ENCODE measurements at places on chromosomes 7 and 10.

GRCh38 chr7:92155108-92155739 is 20.9 kb upstream of the CYP51A1 start:
- no peak for DNase-seq

DNA sequence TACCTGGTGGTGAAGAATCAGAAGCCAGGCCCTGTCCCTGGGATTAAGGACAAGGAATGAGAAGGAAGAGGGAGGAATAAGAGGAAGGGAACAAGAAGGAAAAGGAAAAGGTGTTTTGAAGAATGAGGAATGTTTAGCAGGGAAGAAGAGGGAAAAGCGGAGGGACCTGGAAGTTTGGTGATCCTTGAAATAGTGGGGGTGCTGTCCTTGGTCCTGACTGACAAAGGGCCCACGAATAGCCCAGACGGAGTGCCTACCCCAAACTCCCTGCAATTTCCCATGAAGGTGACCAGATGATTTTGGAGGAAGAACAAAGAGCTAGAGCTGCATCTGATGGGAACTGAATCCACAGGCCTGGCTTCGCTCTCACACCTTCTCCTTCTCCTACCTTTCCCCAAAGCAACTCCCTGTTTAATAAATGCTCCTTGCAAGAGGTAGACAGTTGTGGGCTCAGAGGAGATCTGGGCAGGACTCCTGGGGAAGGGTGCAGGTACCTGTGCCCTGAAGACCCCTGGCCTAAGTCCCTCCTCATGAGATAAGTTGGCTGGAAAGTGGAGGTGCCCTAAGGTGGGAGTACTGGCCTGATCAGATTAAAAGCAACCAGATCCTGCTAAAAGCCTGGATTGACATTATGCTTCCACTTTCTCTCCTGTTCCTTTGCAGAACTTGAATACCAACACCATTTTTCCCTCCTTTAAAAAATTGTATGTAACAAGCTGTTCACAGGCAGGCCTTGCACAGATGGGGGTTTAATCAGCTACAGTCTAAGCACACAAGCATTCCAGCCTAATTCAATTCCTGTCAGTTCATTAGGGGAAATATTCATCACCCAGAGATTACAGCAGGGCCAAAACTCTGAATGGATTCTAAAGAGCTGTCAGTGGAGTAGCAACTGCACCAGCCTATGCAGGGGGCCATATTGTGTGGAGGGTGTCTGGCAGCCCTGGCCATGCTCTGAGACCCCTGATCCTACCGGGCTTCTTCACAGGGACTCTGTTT is 19.4 kb downstream of the KAZALD1 start:
- DNase-seq: no peak

DNA sequence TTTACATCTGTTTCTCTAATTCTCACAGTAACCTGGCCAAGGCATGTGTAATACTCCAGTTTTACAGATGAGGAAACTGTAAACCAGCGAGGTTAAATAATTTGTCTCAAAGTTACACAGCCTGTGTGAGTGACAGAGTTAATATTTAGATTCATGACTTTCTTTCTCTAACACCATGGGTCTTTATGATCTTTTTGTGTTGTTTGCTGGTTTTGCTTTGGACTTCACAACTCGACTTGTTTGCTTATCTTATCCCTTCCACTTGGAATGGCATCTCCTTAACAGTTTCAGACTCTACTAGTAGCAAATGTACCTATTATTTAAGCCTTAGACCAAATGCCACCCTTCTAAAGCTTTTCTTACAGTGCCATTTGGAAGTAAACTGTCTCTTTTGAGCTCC is 34.4 kb downstream of the MXI1 start:
- DNase-seq: no peak

GRCh38 chr10:3995302-3996210 is 210.5 kb upstream of the KLF6 start:
- no peak for DNase-seq

GRCh38 chr10:63058236-63058635 is 74.9 kb upstream of the NRBF2 start:
- DNase-seq: no peak

GRCh38 chr10:3711918-3712317 is 73.1 kb downstream of the KLF6 start:
- no peak for DNase-seq

DNA sequence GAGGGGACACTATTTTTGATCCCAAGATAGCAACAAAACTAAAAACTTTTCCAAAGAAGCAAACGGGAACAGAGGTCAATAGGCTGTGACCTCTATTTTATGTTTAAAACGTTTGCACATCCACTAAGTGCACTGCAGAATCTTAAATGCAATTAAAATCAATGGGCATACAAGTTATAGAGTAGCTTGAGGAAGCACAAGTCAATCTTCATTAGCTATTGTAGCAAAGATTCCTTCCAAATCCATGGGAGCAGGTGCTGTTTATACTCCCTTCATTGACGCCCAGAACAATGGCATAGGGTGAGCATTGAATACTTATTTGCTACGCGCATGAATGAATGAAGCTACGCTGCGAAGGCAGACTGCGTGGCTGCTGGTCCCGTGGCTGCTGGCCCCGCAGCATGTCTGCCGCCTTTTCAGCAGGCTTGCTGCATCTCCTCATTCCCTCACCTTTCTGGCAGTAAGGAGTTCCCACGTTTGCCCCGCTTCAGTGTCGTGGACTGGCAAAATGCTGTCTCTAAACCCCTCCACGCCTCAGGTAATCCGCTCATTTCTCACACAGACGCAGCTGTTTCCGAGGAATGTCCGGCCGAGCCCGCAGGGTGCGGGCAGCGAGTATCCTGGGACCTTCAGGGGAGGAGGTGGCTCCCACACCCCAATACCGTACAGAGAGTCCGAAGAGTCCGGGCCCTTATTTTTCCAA is 754 bp upstream of the PHYHIPL start:
- peak; percentile 58 for DNase-seq

DNA sequence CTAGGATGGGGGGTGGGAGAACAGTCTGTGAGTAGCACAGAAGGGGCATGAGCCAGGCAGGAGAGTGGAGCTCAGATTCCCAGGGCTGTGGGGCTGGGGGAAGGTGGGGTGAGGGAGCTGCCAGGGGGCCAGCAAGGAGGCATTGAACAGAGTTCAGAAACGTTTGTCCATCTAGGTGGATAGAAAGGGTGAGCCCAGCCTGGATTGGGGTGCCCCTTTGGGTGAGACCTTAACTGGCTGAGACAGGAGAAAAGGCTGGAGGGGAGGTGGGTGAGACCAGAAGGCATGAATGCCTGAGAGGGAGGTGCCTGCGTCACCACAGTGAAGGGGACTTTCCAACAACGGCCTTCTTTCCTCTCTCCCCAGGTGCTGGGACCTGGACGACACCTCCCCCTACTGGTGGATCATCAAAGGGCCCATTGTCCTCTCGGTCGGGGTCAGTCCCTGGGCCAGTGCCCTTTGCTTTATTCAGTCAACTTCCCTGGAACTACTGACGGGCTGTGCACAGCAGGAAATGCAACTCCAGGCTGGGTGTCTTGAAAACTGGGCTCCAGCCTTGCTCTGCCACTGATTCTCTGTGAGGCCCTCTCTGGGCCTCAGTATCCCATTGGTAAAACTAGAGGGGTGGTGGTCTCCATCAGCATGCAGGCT is 11.0 kb downstream of the GHRHR start:
- peak; percentile 70 for DNase-seq

DNA sequence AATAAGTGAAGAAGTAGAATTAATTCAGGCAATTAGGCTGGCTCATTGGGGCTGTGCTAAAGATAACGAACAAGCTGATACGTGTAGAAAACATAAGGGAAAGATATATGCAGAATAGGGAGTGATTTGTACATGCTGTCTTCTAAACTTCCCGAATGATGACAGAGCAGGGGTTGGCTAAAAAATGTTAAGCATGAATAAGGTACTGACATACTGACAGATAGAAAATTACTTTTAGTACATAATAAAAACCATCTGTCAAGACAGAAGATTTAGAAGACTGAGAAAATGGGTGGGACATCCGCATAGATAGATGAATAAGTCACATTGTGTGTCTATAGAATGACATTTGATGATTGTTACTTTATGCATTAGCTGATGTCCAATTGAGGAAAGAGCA is 158.8 kb upstream of the ZNF804B start:
- no peak for DNase-seq

GRCh38 chr7:116447966-116448839 is 51.3 kb upstream of the CAV2 start:
- DNase-seq: no peak

DNA sequence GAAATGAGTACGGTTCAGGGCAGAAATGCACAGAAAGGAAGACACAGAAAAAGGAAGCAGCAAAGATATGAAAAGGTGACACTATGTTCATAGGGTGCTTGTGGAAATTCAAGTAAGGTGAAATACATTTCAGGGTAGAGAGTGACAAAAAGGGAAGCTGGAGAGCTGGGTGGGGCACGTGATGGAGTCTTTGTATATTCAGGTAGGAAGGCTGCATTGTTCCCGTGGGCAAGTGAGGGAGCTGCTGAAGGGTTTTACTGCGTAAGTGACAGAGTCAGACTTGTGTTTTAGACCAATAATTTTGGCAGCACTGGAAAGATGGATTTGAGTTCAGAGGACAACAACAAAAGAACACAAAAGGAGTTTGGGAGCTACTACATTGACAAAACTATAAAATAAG is 35.3 kb upstream of the ANK3 start:
- no peak for DNase-seq

- no peak for DNase-seq
These were observed 13.9 kb downstream of the ZNF438 start for GRCh38 chr10:31017534-31018355.

GRCh38 chr10:82409671-82410070 is 534.7 kb downstream of the NRG3 start:
- no peak for DNase-seq

GRCh38 chr7:155761162-155761561 is 51.1 kb downstream of the SHH start:
- no peak for DNase-seq

DNA sequence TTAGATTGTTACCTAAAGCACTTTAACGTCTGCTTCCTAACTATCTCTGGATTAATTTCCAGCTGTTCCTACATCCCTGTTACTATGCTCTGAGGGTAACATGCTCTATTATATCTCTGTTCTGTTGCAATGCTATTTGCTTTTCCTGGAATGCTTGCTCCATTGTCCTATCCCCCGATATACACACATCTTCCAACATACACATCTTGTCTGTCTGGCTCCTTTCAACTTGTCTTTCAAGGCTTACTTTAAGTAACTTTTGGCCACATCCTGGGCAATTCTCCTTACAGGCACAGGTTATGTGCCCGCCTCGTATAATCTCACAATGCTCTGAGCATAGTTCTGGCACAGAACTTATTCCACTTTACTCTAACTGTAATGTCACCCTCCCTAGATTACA is 96.2 kb downstream of the CDK6 start:
- DNase-seq: no peak

DNA sequence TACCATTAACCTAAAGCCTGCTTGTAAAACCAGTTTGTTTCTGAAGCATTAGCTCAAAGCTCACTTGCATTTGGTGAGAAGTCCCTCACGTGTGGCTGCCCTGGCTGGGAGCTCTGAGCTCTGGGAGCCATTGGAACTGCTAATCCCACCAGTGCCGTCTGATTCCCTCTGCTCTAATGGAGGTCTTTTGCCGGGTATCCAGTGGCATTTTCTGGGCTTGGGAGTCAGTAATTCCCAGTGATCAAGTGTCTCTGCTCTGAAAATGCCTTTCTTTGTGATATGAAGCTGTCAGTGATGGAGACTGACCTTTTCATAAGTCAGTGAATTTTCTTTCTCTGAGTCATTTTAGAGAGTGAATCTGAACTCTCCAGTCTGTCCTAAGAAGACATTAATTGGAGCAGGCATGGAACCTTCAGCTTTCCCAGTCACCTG is 36.9 kb upstream of the FAM20C start:
- no peak for DNase-seq

GRCh38 chr10:72297281-72297804 is 23.6 kb downstream of the DDIT4 start:
- DNase-seq: no peak

DNA sequence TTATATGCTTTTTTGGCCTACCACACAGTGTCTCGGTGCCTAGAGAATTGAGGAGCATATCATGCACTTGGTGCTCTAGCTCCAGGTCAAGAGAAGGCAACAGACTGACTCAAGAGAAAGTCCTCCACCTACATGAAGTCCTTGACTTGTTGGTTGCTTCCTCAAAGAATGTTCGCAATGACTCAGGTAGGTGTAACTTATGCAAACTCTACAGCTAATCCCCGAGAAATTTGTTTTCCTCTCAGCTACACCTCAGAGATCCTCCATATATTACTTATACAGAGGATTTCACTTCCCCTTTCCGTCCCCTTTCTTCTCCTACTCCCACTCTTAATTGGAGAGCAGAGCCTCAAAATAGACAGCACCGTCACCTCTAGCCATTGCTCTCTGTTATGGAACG is 1013.1 kb downstream of the KCNMA1 start:
- no peak for DNase-seq

DNA sequence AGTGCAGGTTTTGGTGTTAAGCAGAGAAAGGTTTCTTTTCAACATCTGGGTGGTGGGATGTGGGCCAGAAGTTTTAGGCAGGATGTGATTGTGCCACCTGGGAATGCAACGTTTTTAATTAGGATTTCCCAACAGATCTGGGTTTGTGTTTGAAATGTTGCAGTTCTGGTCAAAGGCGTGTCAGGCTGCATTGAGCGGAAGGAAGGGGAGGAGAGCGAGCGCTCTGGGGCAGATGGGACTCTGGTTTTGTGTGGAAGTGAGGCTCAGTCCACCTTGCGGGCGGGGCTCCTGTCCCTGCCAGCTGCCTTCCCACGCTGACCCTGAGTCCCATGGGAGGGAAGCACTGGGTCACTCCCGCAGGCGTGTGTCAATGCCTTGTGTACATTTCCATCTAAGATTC is 767.7 kb downstream of the KCNMA1 start:
- peak; percentile 19 for DNase-seq

DNA sequence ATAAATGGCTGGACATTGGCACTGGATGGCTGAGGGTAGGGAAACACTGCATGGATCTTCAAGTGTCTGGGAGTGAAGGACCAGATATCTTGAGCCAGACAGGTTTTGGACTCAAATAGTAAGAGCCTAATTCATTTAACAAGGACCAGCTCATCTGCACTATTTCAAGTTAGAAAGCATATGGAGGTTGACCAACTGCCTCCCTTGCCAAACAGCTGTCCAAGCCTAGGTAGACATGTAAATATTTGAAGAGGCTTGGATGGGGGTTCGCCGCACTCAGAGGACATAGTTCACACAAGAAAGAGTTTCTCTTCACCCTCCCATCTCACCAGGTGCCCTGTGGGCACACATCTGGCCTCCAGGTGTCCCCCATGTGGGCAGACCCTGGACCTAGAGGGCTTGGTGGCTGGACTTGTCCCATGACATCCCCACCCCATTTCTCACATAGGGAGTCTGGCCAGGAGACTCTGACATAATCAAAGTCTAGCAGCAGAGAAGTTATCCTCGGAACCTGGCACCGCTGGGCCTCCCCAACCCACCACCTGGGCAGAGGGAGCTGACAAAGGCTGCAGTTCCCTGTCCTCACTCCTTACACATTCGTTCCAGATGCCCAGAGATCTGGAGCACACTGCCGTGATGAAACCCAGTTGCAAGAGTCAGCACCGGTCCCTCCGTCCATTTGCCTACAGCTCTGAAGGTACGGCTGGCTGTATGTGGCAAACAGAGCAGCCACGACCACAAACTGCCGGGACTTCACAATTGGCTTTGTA is 116.9 kb upstream of the GDF10 start:
- DNase-seq: no peak

- DNase-seq: no peak
These were observed 9.9 kb downstream of the INPP5A start for GRCh38 chr10:132547421-132547861.

- DNase-seq: no peak
These were observed 108.4 kb upstream of the ZMIZ1 start for GRCh38 chr10:78960316-78960800.

Data from BE2C (cell line).